Activated effector memory CD4-positive, alpha-beta T cell treated with Interleukin-2 at 50 U/mL for 16 hours (primary cell): ENCODE measurements at places on chromosomes 4 and X.

DNA sequence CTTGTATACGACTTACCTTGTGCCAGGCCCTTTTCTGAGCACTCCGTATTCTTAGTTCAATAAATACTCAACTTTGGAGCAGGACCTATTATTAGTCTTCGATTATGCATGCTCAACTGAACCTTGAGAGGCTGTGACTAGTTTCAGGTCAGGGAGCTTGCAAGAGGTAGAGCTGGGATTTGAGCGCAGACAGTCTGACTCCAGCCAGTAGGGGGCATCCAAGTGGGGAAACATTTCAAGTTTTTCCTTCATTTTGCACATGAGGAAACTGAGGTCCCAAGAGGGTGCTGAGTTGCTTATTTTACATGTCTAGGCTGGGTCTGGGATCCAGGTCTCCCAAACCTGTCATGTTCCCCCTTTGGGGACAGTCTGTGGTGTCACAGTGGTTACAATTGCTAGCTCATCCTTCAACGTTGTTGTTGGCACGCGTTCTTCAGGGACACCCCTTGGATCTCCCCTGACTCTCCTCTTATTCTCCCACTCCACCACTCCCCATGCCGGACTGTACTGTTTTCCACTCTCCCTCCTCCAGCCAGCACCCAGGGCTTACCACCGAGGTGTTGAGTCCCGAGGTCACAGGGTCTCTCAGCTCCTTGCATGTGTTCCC lies 6.7 kb upstream of the PRICKLE3 start:
- DNase-seq = no peak

GRCh38 chrX:10557166-10557565 lies 63.2 kb downstream of the MID1 start:
- DNase-seq = no peak

- no peak for DNase-seq
Observed at GRCh38 chr4:38153387-38153760, 193.2 kb downstream of the PTTG2 start.

- DNase-seq = no peak
Observed at GRCh38 chr4:140423106-140423505, 4.3 kb downstream of the CLGN start.

- no peak for DNase-seq
Observed at GRCh38 chr4:113618205-113618604, 143.3 kb downstream of the CAMK2D start.

GRCh38 chr4:153759407-153760316 lies at the start of gene RNF175:
TSS of gene RNF175 (minus strand) at chr4:153760024. CDS start at chr4:153759862, 162 bp downstream.
- no peak for DNase-seq

GRCh38 chrX:42869659-42870476 lies 91.9 kb upstream of the PPP1R2C start:
- no peak for DNase-seq

GRCh38 chr4:109177096-109177810 lies 125.2 kb downstream of the COL25A1 start:
- no peak for DNase-seq

DNA sequence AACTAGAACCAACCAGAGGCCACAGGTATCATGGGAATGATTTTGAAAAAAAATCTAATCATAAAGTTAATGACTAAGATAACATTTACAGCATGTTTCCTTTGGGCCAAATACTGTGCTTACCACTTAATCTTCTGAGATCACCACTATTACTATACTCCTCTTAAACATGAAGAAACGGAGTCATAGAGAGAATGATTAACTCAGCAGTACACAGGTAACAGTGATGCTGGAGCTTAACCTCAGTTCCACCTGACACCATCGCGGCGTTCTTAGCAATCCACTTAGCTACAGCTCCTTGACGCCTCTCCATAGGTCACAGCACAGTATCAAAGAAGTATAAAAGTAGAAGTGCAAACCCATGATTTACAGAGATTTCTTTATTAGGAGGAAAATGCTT lies 592.6 kb upstream of the SLIT2 start:
- DNase-seq = no peak

- peak; percentile 30 for DNase-seq
Observed at GRCh38 chr4:109816082-109816442, 500 bp downstream of the GAR1 start.

DNA sequence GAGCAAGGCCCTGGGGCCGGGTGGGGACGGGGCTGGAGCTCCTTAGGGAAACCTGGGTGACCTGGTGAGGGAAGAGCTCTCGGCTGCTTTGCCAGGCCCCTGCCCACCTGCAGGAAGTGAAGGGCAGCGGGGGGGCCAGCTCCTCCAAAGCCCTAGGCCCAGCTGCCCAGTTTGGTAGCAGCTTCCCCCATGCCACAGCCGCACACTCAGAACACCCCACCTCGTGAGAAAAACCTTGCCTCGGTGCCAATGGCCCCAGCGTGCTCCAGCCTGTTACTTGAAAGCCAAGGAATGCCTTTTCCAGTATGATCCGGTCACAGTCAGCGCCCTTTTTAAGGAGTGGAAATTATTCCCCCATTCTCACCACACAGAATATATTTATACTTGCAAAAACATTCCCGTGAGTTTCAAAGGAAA lies 38.3 kb downstream of the ACOX3 start:
- no peak for DNase-seq

DNA sequence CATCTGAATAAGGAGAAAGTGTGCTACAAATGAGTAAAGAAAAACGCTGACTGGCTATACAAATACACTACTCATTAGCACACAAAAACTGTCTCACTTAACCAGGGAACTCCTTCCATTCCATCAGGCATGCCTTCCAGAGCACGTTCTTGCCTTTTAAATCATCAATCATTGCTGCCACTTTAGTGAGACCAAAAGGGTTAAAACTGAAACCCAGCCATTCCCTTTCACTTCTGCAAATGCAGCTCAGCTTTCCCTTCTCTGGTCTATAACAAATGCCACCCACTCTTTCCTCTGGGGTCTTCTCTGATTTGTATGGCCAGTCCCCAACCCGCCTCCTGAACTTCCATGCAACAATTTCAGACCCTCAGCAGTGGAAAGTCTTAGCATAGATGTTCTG lies 231.5 kb downstream of the TRIML1 start:
- no peak for DNase-seq
